ENCODE measurements at places on chromosomes 6 and 20.
A peak's percentile ranks its signal among the peaks of the same experiment; 100 is the strongest.

DNA sequence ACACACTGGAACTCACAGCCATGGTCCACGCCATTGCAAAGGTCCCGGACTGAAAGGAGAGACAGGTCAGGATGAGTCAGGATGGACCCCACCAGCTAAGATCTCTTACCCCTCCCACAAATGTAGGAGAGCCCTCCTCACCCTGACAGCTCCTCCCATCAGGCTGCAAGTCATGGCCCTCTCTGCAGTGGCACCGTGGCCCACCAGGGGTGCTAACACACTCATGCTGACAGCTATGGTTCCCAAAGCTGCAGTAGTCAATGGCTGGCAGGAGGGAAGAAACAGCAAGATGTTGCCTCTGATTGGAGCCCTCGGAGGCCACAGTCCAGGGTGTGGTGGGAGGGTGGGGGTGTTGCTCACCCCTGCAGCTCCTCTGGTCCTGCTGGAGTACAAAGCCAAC lies 5.7 kb upstream of the RBPJL start:
- no peak for DNase-seq

DNA sequence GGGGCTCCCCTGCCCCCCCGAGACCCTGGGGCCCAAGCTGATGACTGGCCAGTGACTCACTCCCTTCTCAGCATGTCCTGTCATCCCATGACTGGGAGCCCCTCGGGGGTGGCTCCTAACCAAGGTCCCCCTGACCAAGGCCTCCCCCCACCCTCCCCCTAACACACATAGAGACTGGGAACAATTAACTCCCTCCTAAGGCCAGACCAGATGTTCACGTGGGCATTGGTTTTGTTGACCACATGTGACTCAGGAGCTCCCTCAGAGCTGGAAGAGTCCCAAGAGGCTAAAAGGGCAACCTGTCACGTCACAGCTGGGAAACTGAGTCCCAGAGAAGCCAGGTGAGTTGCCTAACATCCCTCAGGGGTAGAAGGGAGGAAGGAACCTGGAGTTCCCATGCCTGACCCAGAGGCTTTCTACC lies 10.6 kb upstream of the CCN5 start:
- DNase-seq, result no peak

GRCh38 chr20:44215125-44215524 lies 4.6 kb upstream of the OSER1 start:
- peak; percentile 79 for DNase-seq

DNA sequence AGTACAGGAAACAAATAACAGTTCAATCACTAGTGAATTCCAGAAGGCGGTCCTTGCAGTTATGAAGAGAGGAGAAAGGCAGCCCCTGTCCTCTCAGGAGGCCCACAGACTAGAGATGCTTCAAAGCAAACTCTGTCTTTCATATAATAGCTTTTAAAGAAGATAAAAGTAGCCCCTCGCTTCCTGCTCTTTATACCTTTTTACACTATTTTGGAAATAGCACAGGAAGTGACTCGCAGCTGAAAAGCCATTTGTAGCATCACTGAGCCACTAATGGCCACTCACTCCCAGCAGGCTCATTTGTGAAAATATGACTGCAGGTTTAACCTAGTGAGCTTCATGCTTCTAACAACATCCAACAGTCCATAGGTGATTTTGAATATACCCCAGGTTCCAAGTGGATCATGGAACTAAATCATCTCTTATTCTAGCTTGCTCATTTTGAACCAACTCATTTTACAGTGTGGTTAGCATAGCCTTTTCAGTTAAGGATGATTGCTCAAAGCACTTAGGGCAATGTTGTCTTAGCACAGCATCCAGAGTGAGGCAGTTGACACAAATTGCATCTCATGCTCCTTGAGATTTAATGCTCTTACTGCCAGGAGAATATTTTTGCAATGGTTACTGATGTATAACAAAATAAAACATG lies 136.0 kb upstream of the NRSN1 start:
- no peak for DNase-seq

DNA sequence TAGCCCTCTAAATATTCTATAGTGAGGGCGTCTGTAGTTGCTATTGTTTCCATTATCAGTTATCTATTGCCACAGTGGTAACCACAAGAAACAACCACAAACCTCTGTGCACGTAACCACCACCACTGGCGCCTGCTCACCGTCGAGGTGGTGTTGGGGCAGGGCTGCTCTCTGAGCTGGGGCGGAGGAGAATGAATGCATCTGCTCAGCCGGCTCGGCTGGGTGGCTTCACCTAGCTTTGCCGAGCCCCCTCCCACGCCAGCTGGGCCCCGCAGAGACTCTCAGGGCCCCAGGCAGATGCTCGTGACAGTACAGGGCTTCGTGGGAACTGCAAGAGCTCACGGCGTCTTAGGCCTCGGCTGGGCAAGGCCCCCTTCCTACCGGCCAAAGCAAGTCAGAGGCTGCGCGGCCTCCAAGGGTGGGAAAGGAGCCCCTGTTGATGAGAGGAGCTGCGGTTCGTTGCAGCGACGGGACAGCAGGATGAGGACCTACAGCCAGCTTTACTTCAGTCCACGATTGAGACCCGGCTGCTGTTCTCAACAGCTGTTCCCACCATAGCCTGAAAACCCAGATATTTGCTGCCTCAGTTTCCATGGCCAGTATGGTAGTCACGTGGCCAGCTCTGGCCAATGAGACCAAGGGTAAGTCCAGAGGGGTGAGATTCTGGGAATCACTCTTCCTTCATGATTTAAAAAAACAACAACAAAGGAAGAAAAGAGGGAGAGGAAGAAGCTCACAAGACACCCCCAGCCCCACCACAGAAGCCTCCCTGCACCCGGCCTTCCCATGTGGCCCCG lies 120.2 kb upstream of the AFDN start:
- DNase-seq, result no peak

- peak; percentile 69 for DNase-seq
These were observed 48.9 kb downstream of the NOL4L start for GRCh38 chr20:32535953-32536823.

DNA sequence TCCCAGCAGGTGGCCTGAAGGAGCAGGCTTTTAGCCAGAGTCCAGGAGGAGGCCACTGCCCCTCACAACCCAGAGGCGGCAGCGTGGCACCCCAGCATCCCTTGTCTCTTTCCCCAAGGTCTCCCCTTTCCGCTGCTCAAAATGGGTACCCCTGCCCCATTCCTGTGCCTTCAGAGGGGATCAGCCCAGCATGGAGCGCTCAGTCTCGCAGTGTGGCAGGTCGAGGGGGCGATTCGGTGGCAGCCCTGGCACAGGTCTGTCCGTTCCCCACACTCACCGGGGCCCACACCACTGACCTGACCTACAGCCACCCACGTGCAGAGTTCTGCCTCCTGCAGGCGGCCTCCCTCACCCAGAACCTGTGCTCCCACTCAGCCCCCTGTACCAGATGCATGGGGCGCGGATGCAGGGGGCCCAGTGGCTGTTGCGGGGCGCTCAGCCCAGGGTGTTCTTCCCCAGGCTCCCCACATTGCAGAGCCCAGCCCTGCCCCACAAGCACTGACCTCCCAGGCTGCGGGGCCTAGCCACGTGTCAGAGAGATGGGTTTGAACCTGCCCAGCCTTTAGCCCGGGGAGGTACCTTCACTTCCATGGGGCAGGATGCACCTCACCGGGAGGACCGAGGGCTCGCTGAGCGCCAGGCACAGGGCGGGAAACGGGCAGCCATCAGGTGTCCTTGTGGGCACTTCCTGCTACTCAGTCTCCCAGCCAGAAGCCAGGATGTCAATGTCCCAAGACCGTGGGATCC lies 41.8 kb downstream of the DSTN start:
- DNase-seq, result no peak

- DNase-seq, result peak; percentile 58
These were observed 143.4 kb downstream of the ADGRB3 start for GRCh38 chr6:68778356-68779020.
